ENCODE measurements at places on chromosomes 7 and 10. TPM values are rescaled to one million over a fixed set of nuclear protein-coding genes. Genes with fewer than 3 reads are reported as not detected.

DNA sequence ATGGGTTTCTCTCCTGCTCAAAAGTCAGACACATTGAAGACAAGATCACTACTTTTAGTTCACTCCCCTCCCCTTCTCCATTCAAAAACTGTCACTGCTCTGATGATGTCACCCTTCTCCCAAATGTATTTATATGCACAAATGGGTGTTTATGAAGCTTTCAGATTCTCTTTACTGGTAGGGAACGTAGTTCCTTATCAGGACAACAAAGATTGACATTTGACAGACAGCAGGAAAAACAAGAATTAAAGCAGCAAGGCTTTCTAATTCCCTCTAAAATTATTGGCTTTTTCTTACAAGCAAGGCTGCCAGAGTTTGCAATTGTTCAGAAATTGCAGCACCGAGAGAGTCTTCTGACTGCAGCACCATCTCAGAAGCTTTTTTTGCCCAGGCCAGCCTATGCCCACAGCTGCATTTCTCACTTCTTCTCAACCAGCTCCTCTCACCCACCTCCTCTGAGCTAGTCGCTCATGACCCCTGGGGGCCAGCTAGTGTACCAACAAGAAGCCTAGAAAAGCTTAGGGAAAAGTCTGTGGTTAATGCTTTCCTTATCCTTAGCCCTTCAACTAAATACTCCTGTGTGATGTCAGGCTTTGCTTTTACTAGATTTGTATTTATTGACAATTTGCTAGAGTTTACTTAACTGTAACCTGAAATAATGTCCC is 265.1 kb downstream of the HTR7 start:
- peak; percentile 63 for DNase-seq

- DNase-seq = no peak
Measured at GRCh38 chr7:100472121-100472851, 6.7 kb downstream of the TSC22D4 start.

DNA sequence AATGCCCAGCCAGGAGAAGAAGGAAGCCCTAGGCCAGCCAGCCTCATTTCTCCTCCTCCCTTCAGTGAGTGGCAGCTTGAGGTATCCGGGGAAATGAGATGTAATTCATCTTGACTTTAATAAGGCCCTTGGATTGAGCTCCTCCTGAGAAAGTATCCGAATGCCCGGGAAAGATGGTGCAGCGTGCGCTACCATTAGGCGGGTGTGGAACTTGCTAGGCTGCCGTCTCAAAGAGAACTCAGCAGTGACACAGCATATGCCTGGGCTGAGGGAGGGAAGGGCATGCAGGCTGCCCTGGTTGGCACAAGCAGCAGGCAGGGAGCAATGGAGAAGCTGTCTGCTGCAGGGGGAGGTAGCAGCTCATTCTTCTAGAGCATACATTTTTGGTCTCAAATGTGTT is 659.8 kb upstream of the FOXK1 start:
- no peak for DNase-seq

DNA sequence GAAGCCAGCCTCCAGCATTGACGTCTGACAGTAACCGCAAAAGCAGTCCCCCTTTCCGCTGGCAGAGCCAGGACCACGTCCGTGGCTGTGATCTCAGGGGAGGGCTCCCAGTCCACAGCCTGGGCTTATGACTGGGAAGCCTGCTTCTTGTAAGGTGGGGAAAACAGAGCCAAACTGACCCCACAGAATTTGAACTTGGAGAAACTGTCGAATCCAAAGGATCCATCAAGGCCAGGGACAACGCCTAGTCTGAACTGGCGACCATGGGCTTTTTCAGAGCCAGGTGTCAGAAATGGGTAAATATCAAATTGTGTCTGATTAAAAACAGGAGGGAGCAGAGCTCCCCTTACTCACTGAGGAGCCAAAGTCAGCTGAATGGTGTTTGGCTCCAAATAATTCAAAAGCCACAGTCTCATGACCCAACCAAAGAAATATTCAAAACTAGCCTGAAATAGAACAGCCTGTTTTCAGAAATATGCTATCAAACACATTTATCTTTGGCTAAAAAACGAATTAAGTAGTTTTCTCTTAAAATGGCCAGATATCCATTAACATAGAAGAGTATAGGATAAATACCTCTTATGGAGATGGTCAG is 751.4 kb upstream of the GALNT17 start:
- DNase-seq = no peak

DNA sequence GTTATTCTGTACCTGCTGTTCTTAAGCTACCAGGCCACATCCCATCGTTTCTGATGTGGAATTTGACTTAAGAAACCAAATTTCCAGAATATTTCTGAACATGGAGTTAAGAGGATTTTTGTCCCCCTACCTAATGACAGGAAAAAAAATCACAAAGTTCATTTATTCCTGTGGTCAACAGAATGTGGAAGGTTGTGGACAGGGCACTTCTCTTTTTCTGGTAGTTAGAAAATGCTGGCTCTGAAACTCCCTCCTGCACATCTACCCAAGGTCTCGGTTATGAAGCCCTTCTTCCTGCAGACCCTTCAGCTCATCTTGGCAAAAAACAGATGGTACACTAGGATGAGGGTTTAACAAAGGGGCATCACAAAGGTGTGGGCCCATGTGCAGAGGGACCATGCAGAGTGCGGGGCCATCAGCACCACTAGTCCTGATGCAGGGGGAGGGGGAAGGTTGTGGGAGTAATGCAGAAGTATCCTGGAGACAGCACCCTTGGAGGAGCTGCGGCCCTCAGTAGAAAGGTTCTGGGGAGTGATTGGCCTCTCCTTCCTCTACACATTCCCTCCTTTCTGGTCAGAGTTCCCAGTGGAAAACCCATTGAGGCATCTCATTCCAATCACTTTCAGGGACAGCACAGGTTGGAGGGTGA is 9.8 kb downstream of the ALOX5 start:
- no peak for DNase-seq

DNA sequence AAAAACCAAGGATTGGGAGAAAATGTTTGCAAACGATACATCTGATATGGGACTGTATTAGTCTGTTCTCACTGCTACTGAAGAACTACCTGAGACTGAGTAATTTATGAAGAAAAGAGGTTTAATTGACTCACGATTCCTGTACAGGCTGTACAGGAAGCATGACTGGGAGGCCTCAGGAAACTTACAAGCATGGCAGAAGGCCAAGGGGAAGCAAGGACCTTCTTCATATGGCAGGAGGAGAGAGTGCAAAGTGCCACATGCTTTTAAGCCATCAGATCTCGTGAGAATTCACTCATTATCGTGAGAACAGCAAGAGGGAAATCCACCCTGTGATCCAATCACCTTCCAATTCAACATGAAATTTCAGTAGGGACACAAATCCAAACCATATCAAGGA is 11.0 kb downstream of the ZNF713 start:
- DNase-seq = peak; percentile 22

DNA sequence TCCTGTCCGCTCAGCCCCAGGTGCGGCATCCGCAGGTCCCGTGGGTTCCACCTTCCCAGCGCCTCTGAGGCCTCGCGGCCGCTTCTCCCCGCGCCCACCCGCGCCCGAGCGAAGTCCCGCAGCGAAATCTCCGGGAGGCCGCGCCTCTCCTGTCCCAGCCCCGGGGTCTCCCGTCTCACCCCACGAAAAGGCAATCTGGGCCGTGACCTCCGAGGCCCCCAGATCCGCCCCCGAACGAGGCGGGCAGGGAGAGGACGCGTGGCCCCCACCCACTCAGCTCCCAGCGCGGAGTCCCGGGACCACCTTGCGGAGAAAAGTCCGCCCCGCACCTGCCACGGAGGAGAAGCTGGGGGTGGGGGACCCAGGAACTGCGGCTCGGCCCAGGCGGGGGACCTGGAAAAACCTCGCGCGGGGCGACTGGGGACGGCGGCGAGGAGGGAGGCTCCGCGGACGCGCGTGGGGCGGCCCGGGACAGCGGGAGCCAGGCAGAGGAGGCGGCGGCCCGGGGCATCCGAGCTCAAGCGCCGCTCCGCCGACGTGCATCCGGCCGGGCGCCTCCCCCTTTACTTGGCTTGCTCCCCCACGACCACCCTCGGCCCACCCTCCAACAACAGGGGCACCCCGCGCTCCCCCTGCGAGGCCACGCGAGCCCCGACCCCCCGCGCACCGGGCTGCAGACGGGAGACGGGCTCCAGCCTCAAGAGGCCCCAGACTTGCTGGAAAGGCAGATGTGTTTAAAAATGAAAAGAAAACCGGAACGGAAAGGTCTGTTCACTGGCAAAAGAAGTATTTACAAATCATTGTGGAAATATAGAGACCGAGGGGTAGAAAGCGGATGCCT is 33.0 kb upstream of the RNF32 start:
- DNase-seq = no peak

DNA sequence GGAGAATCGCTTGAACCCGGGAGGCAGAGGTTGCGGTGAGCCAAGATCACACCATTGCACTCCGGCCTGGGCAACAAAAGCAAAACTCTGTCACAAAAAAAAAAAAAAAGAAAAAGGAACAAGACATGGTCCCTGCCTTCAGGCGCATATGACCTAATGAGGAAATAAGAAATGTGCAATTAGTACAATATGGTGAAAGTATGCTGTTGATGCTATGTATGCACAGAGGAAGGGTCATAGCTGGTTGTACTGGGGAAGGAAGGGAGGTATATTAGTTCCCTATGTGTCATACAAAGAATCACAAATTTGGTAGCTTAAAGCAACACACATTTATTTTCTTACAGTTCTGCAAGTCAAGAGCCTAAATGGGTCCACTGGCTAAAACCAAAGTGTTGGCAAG is 97.8 kb upstream of the MPP7 start:
- DNase-seq = no peak

GRCh38 chr10:59695637-59696036 is 14.0 kb downstream of the SLC16A9 start:
- DNase-seq = no peak

GRCh38 chr10:49015700-49016099 is 76.1 kb upstream of the LRRC18 start:
- no peak for DNase-seq

GRCh38 chr7:155357573-155358041 is 59.9 kb downstream of the INSIG1 start:
- peak; percentile 59 for DNase-seq

- DNase-seq = peak; percentile 71
Measured at GRCh38 chr7:94975336-94975735, 67.9 kb downstream of the PPP1R9A start.

Gene ASZ1
- not detected for total RNA-seq

Gene FAM13C
- 0.63 TPM for total RNA-seq

Gene HOXA9
- 69.0 TPM for total RNA-seq

Gene SFRP4
- not detected for total RNA-seq

Gene HECTD2
- total RNA-seq = 2.9 TPM

Gene NEUROD6
- total RNA-seq = not detected
